Stimulated activated CD8-positive, alpha-beta memory T cell treated with anti-CD3 and anti-CD28 coated beads, Interleukin-7, amount 100 ng/mL, for 1 hour (primary cell): ENCODE measurements at places on chromosomes 6 and 20.

DNA sequence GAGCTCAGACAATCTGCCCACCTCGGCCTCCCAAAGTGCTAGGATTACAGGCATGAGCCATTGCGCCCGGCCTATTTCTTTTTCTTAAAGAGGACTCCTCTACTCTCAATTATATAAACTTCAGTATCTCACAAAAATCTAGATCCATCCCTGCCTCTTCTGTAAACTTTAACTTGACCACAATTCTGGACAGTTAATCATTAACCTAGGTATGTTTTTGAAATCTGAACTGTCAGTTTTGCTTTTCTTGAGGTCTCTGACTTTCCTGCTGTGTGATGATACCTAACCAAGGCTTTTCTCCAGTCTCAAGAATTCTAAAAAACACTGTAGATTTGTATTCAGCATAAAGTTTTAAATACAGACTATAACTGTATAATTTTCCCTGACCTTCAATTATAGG lies 388.2 kb upstream of the SYNCRIP start:
- DNase-seq: no peak

- no peak for DNase-seq
These were observed 377.1 kb downstream of the ESR1 start for GRCh38 chr6:152184573-152184916.

GRCh38 chr6:117487821-117488220 lies 5.3 kb downstream of the DCBLD1 start:
- DNase-seq: no peak

- no peak for DNase-seq
These were observed 41.2 kb downstream of the EIF2S2 start for GRCh38 chr20:34070859-34071258.

DNA sequence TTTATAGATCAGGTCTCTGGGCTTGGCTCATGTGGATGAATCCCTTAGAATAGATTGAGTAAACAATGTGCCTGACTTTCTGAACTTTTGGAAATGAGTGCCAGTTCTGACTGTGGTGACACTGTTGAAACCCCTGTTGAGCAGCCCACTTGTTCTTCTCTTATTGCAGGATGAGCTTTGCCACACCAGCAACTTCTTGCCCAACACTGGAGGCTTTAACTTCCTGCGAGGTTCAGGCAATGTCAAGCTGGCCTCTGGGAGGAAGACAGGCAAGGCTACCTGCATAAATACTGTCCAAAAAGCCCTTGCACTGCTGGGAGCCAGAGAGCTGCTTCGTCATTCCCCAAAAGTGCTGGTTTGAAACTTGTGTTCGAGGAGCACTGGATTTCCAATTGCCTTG lies 32.8 kb upstream of the SMIM8 start:
- DNase-seq: no peak

- DNase-seq: no peak
These were observed 54.4 kb downstream of the PERP start for GRCh38 chr6:138052783-138053182.

GRCh38 chr6:63816401-63816981 lies 180.9 kb downstream of the PHF3 start:
- DNase-seq: no peak

- no peak for DNase-seq
These were observed 135.5 kb downstream of the LRRC1 start for GRCh38 chr6:53930330-53930729.

DNA sequence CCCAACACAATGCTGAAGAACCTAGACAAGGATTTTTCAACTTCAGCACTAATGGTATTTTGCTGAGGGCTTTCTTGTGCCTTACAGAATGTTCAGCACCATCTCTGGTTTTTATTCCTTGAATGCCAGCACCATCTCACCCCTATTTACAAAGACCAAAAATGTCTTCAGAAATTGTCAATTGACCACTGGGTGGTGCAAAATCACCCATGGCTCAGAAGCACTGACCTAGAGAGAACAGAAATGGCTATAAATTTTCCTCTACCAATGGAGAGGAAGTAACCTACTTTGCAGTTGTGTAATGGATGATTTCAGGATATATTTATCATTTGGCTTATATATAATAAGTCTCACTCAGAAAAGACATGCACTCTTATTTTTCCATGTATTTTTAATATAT lies 431.0 kb upstream of the IRAK1BP1 start:
- DNase-seq: no peak
